Spinal cord (tissue), 10 donors: ENCODE measurements at places on chromosomes 5 and 9. TPM values are rescaled to one million over a fixed set of nuclear protein-coding genes. Genes with fewer than 3 reads are reported as not detected.

DNA sequence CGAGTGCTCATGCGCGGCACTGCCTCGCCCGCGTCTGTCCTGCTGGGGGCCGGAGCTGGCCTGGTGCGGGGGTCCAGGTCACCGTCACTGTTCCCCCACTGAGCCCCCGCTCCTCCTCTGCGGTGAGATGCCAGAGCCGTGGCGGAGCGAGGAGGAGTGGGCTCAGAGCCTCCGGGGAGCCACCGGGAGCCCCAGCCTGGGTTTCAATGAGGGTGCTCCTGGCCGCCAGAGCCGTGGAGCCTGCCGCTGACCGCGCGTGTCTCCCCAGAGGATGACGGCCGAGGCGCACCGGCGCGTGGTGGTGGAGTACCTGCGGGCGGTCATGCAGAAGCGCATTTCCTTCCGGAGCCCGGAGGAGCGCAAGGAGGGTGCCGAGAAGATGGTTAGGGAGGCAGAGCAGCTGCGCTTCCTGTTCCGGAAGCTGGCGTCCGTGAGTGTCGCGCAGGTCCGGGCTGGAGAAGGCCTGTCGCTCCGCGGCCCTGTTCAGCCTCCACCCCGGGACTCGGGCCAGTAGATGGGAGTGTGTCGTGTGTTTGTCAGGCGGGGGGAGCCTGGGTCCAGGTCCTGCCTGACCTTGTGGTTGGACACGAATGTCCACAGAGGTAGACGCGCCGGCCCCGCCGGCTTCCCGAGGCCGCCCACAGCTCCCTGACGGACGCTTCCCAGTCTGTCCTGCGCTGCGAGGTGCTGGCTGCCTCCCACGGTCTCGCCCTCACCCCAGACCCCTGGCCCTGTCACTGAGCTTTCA lies 22.0 kb downstream of the EXOC3 start:
- no peaks in the 10 kb centered on the region for H3K27me3 ChIP-seq
- H3K27ac ChIP-seq = no peak overlapping the region
- H3K4me1 ChIP-seq = no peaks in the 10 kb centered on the region
- no peak for DNase-seq
- H3K36me3 ChIP-seq = peaks cover 77% of the 10 kb centered on the region

- H3K4me3 ChIP-seq = no peak overlapping the region
- H3K27me3 ChIP-seq = no peaks in the 10 kb centered on the region
- no peak overlapping the region for H3K27ac ChIP-seq
- H3K36me3 ChIP-seq = no peaks in the 10 kb centered on the region
Observed at GRCh38 chr5:146888351-146888978, 9.9 kb upstream of the PPP2R2B start.

DNA sequence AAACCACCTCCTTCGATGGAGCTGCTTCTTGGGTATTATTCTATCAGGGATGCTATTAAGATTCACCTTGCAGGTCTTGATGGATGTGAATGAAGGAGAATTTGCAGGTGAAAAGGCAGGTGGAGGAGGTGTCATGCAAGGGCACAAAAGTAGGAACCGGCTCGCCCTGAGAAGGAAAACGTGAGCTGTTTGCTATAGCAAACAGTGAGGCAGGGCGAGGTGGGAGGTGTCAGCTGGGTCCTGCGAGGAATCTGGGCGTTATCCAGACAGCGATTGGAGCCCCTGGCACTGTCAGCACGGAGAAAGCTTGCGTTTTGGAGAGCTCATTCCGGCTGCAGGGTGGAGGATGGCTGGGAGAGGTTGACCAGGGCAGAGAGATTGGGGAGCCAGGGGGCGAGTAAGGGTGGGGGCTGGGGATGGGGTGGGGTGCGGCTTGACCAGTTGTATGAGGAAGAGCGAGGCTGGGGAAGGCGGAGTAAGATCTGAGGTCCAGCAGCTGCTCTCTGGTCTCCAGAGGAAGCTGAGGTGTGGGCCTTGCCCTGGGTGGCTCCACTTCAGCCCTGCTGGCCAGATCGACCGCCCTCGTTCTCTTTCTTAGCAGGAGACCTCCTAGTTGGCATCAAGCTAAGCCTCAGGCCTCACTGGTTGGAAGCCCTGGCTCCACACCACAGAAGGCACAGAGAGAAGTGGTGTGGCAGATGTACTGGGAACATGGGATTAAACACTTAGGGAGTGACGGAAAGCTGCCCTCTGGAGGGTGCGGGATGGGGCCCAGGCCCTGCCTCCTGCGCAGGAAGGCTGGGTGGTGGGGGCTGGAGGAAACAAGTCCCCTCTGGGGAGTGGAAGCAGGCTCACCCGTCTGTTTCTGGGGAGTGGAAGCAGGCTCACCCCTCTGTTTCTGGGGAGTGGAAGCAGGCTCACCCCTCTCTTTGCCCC lies 54.7 kb upstream of the NEURL1B start:
- no peak for DNase-seq
- H3K4me3 ChIP-seq = no peak overlapping the region
- H3K27ac ChIP-seq = no peak overlapping the region
- no peaks in the 10 kb centered on the region for H3K27me3 ChIP-seq
- peaks cover 8% of the 10 kb centered on the region for H3K4me1 ChIP-seq

CCDC180 gene
- 13.7 TPM for polyA plus RNA-seq

DNA sequence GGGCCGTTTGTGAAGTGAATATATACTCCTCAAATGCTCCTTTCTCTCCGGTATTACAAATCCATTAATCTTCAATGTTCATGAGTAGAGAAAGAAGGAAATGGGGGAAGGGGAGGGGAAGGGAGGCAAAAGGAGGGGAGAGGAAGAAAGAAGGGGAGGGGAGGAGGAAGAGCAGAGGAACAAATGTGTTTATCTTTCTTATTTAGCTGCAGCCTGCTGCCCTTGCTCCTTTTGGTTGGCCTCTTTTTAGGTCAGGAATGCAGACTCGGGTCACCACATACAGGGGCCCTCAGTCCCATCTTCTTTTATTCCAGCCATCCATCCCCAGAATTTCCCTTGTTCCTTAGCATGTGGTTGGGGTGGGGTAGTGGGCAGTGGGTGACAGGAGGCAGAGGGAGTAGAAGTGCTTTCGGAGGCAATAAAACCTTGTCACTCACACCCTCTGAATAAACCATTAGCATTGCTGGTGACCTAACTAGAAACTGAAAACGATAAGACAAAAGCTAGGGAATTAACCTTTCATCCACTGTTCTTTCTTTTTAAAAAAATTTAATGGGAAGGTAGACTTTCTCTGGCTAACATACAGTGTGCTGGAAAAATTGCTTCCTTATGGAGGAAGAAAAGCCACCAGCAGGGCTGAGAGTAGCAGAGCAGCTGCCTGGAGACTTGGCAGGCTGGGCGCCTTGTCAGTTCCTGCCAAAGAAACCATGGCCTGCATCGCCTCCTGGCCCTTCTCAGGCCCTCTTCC lies 16.8 kb upstream of the PRLR start:
- no peak overlapping the region for H3K4me3 ChIP-seq
- peaks cover 2% of the 10 kb centered on the region for H3K27me3 ChIP-seq
- H3K36me3 ChIP-seq = no peaks in the 10 kb centered on the region
- DNase-seq = no peak

DNA sequence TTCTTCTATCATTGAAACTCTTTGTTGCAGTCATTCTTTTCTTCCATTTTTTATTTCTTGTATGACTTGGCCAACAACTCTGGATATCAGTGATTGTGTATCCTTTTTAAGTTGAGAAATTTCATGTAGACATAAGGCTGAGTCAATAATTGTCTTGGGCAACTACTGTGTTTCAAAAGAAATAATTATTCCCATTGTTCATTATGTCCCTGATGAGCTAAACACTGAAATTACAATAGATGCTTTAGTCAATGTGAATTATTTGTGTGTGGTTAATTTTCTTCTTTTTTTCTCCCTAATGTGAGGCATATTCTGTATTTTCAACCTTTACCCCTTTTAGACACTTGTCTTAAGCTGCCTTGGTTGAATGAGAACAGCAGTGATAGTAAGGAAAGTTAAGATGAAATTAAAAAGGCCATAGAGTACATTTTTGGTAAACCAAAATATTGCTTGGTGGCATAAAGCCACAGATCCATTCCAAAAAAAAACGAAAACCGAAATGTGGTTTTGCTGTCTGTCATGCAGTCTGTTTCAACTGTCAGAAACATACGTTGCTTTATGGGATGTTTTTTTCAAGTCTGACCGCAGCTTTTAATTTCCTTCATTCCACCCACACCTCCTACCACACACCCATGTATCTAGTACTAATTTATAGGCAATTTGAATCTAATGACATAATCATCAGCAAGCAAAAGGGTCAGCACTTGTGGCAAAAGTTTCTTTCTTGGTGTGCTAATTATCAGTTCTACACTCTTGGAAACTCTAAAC lies 21.1 kb downstream of the TLE4 start:
- H3K27ac ChIP-seq = no peak overlapping the region
- no peak overlapping the region for H3K4me3 ChIP-seq
- no peaks in the 10 kb centered on the region for H3K27me3 ChIP-seq
- H3K4me1 ChIP-seq = no peaks in the 10 kb centered on the region
- H3K36me3 ChIP-seq = peaks cover 4% of the 10 kb centered on the region

DNA sequence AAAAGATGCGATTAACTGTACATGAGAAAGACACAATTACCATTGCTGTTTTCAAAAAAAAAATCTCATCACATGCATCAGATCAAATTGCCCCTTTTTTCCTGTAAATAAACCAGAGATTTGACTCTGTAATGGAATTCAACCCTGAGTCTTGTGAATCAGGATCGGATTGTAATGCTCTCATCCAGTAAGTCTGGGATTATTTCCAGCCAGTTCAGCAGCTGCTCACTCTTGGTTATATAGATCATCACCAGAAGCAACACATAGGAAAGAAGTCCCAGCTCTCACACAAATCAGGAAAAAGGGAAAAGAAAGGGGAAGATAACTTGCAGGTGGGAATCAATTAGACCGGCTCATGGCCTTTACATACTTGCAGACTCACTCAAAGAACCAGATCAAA lies 97.8 kb upstream of the SPOCK1 start:
- DNase-seq = no peak
- no peaks in the 10 kb centered on the region for H3K27me3 ChIP-seq
- H3K4me1 ChIP-seq = peaks cover 3% of the 10 kb centered on the region
- no peak overlapping the region for H3K27ac ChIP-seq
- no peak overlapping the region for H3K4me3 ChIP-seq
- H3K36me3 ChIP-seq = no peaks in the 10 kb centered on the region

GRCh38 chr9:22165144-22165543 lies 156.0 kb upstream of the CDKN2B start:
- H3K36me3 ChIP-seq = no peaks in the 10 kb centered on the region
- no peaks in the 10 kb centered on the region for H3K27me3 ChIP-seq
- no peaks in the 10 kb centered on the region for H3K4me1 ChIP-seq
- no peak overlapping the region for H3K27ac ChIP-seq

AQP3 gene
- 1.6 TPM for polyA plus RNA-seq

GRCh38 chr9:110526426-110526825 lies 53.1 kb downstream of the SVEP1 start:
- DNase-seq = no peak
- H3K36me3 ChIP-seq = no peaks in the 10 kb centered on the region
- no peak overlapping the region for H3K4me3 ChIP-seq
- H3K27me3 ChIP-seq = no peaks in the 10 kb centered on the region

NEURL1B gene
- 15.9 TPM for polyA plus RNA-seq

DNA sequence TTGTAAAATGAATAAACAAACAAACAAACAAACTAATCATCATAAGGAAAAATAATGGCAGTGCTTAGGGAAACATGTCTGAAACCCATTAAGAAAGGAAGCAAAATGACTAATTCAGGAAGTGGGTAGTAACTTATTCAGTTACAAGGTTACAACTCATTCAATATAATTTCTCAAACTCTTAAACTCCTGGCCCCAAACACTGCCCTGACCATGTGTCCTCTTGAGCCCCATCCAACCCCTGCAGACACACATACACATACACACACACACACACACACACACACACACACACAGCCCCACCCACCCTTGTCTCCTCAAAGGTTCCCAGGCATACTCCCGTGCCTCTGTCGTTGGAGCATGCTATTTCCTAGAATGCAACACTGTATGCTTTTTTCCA lies 193.9 kb downstream of the SEC61B start:
- DNase-seq = no peak
- no peak overlapping the region for H3K4me3 ChIP-seq
- H3K36me3 ChIP-seq = no peaks in the 10 kb centered on the region
- no peaks in the 10 kb centered on the region for H3K27me3 ChIP-seq

DNA sequence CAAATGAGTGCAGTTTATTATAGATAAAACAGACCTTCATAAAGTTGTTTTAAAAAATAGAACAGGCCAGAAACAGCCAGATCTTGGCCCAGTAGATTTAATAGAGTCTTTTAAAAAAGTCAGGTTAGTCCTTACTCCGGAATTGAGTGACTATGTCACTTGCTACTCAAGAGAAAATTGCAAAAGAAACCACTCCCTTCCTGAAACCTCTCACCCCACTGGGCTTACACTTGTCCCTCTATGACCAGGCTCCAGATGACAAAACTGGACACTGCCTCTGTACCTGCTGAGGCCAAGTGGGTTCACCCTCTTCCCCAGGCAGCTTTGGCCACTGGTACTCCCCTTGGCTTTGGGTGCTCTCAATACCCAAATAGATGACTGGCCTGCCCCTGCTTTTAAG lies 357.2 kb upstream of the TRPC7 start:
- H3K27ac ChIP-seq = no peak overlapping the region
- no peaks in the 10 kb centered on the region for H3K27me3 ChIP-seq
- H3K4me3 ChIP-seq = no peak overlapping the region
- no peaks in the 10 kb centered on the region for H3K4me1 ChIP-seq

GPR21 gene
- 2.7 TPM for polyA plus RNA-seq
